ENCODE measurements at places on chromosomes 11 and 22.

GRCh38 chr11:130340671-130341319 lies 26.1 kb upstream of the ZBTB44 start:
- no peak for DNase-seq

DNA sequence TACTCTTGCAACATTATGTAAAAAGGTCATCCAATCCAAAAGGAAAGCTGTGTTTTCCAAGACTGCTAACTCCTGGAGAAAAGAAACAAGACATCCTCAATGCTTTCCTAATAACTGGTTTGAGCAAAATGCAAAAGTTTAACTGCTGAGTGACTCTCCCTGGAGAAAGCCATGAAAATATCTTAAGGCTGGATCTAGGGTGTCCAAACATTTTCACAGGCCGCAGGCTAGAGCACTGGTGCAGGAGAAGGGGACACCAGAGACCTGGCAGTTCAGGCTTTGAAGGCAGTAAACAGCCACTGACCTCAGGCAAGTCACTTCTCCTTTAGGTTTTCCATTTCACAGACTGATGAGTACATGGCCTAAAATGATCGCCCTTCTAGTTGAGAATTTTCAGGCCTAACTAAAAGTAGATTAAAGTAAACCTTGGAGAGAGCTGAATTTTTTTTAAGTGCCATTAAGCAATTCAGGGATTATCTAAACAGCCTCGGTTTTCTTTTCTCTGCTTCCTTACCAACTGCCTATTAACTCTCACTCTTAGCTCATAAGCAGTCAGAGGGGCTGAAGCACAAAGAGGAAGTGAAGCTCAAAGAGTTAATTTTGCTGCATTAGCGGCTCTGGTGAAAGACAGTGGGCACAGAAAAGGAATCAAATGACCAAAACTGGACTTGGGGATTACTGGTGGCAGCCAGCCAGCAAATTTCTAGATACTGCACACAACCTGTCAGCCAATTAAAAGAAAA lies 2.3 kb downstream of the CHKA start:
- no peak for DNase-seq

DNA sequence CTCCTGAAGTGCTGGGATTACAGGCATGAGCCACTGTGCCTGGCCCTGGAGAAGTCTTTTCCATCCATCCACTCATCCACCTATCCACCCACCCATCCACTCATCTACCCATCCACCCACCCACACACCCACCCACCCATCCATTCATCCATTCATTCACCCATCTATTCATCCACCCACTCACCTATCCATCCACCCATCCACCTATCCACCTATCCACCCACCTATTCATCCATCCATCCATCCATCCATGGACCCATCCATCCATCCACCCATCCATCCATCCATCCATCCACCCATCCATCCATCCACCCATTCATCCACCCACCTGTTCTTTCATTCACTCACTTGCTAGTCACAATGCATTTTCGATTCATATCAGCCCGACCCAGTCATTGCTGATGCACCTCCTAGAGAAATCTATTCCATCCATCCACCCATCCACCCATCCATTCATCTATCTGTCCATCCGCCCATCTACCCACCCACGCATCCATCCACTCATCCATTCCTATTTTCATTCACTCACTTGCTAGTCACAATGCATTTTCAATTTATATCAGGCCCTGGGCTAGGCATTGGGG lies 17.7 kb upstream of the SUN2 start:
- DNase-seq, result no peak

- DNase-seq, result peak; percentile 82
Measured at GRCh38 chr11:126477535-126478305, 122.2 kb downstream of the ST3GAL4 start.

GRCh38 chr22:39003165-39003638 lies 10.9 kb upstream of the APOBEC3C start:
- DNase-seq, result no peak

GRCh38 chr11:117823294-117823945 lies 1.1 kb downstream of the FXYD2 start:
- no peak for DNase-seq

DNA sequence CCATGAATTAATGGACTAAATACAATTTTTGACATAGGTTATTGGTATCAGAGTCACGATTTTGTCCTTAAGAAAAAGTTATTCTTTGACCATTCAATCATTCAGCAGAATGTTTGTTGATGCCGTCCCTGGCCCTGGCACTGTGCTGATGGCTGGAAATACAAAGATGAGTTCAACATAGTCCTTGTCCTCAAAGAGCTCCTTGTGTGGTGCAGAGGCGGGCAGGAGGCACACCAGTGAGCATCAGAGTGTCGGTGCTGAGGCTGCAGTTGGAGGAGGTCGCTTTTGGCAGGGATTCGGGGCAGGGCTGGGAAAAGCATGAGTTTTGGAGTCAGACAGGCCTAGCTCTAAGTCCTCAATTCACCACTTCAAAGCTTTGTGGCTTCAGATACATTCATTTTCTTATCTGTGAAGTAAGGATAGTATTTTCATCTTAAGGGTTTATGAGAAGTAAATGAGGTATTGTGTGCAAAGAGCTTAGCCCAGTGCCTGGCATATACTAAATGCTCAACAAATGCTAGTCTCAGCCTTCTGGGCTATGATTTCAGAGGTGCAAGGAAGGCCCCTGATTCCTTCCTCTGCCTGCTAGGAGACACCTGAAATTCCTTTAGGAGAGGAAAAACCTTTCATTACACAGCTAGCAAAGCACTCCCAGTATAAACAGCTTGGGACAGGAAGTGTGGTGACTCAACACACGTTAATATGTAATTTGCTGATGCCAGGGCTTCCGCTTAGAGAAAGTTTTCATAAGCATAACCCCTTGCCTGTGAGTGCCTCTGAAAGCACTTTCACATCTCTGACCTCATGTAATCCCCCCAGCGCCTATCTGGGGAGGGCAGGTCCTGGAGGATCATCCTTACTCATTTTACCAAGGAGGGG lies 113.8 kb downstream of the NECTIN1 start:
- DNase-seq, result no peak

DNA sequence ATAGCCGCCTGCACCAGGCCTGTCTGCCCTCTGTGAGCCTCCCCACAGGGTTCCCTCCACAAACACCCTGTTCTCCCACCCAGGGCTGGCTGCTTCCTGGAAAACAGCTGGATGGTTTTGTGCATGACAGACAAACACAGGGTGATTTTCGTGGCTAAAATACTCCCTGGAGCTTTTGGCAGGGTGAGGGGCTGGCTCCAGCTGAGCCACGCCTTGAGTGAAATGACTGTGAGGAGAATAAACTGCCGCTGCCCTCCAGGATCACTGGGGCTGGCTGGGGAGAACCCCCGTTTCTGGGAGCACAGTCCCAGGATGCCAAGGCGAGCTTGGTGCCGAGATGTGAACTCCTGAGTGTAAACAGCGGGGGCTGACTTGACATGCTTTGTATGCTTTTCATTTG lies 20.3 kb upstream of the PPP6R3 start:
- peak; percentile 80 for DNase-seq

- no peak for DNase-seq
Measured at GRCh38 chr11:76835928-76836612, 24.6 kb upstream of the ACER3 start.

GRCh38 chr11:107928767-107929507 lies 689 bp downstream of the RAB39A start:
- DNase-seq, result peak; percentile 86

- no peak for DNase-seq
Measured at GRCh38 chr22:34814260-34815025, 251.5 kb upstream of the ISX start.

DNA sequence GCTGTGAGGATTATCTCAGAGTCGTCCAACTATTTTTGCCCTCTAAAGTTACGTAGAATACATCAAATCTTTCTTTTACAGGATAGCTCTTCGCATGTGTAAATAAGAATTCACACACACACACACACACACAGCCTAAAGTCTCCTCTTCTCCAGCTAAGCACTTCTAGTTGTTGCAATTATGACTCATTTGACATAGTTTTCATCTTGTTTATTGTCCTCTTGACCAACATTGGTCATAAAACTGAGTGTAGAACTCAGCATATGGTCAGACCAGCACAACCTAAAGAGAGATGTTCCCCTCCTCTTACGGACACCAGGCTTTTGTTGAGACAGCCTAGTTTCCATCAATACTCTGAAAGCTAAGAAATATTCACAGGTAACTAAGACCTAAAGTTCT lies 234.2 kb downstream of the BLID start:
- DNase-seq, result no peak

DNA sequence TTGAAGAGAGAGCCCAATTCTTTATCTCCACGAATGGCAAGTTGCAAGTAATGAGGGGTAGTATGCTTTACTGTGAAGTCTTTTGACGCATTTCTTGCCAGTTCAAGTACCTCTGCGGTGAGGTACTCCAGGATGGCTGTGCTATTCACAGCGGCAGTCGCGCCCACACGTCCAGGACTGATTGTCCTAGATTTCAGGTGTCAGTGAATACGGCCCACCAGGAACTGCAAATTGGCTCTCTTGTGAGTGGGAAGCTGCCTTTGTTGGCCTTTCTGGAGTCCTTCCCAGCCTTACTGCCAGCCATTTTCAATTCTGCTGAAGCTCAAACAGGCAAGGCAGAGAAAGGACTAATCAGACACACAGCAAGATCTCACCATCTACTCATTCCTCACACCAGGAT lies 8.5 kb downstream of the PPFIA1 start:
- DNase-seq, result no peak

DNA sequence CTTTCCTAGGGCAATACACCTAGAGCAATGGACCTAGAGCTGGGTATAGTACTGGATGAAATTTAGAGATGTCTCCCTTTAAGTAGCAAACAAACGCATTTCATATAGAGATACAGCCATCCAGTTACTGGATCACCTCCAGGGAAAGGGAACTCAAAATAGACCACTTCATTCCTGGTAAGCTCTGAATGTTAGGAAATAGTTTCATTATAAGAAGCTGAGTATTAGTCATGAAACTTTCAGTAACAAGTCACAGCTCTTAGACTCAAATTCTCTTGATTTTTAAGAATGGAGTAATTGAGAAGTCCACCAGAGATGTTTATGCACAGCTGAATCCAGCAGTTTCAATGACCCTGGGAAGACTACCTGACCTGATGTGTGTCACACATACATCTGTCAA lies 221.9 kb downstream of the FAM76B start:
- DNase-seq, result no peak

- DNase-seq, result no peak
Measured at GRCh38 chr11:74154620-74155281, 16.1 kb downstream of the C2CD3 start.

DNA sequence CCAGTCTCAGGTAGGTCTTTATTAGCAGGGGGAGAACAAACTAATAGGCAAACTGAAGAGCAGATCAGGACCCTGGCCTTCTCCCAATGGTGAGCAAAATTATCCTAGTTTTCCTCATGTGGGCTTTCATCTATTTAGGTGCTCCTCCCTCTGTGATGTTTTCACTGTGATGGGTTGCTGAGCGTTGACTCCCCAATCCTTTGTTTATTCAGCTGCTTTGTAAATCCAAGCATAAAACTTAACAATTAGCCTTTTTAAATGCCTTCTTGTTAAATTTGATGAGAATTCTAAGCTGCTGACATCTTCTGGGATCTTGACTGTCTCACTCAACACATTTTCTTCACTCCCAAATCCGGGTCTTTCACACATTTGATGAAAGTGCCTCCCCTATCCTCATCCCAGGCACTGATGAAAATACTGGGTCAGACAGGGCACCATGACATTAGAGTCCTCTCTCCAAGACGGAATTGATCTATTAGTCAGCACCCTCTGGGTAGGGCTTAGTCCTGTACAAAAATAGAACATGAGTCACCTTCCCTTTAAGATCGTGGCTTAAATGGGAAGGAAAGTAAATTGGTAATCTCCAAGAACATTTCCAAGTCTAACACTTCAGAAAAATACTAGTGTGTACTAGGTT lies 199.3 kb upstream of the ISX start:
- DNase-seq, result no peak

- DNase-seq, result no peak
Measured at GRCh38 chr22:20531404-20532201, 24.2 kb downstream of the MED15 start.

DNA sequence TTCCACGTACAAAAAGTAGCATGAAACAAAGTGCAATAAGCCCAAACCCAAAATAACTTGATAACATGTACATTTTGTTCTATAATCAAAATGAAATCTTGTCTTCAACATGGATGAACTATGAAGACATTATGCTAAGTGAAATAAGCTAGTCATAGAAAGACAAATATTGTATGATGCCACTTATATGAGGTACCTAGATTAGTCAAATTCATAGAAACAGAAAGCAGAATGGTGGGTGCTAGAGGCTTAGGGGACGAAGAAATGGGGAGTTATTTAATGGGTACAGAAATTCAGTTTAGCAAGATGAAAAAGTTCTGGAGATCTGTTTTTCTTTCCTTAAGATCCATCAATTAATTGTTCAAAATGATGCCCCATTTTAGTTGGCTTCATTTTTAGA lies 7.5 kb downstream of the PGM2L1 start:
- DNase-seq, result no peak

GRCh38 chr22:21068681-21069276 lies 23.0 kb downstream of the LRRC74B start:
- DNase-seq, result no peak

DNA sequence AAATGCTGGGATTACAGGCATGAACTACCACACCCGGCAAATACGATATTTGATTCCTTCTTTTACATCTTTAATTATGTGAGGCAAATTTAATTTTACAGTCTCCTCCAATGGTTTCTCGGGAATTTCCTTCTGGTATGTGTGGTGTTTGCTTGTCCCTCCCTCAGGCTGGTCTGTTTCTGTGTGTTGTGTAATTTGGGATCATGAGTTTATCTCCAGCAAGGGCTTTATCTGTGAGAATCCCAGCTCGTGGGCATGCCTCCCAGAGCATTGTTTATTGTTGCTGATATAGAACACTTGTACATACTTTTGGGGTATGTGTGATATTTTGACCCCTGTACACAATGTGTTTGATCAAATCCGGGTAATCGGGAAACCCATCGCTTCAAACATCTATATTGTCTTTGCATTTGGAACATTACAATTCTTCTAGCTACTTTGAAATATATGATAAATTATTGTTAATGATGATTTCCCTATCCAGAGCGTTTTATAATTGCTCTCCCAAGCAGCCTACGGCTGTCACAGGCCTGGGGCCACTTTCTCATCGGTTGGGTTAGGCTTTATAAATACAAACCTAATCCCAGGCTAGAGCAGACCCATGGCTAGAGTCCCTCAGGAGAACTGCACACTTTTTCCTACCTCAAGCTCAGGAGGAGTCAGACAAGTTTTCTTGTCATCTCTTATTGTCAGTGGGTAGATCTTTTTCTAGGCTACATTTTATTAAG lies 15.0 kb upstream of the PRR5 start:
- DNase-seq, result no peak

Measured in NCI-H1417 (cell line).